WTC11 (cell line): ENCODE measurements at places on chromosomes 13 and 19. TPM values are rescaled to one million over a fixed set of nuclear protein-coding genes. Genes with fewer than 3 reads are reported as not detected.

DNA sequence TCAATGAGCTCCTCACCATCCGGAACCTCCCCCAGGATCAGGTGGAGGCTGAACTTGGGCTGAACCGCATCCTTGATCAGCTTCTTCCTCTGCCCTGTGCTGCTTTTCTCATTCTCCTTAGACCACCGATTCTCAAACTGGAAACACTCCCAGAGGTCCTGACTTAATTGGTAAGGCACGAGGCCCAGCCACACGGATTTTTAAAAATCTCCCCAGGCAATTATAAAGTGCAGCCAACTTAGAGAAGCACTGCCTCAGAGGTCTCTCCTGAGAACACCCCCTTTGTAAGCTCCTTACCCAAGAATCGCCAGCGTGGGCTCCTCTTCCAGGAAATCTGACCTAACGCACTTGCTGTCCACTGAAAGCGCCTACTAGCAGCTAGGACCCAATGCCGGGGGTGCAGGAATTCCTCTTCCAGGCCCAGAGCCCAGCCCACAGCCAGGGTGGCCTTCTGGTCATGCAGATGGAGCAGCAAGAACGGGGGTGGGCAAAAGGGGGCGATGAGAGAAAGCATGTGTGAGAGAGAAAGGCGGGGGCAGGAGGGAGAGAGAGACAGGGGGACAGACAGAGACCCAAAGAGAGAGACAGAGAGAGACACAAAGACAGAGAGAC, 66.9 kb upstream of the CACNA1A start:
- H3K27me3 ChIP-seq: peaks cover 10% of the 10 kb centered on the region
- peak; percentile 41 for DNase-seq

DNA sequence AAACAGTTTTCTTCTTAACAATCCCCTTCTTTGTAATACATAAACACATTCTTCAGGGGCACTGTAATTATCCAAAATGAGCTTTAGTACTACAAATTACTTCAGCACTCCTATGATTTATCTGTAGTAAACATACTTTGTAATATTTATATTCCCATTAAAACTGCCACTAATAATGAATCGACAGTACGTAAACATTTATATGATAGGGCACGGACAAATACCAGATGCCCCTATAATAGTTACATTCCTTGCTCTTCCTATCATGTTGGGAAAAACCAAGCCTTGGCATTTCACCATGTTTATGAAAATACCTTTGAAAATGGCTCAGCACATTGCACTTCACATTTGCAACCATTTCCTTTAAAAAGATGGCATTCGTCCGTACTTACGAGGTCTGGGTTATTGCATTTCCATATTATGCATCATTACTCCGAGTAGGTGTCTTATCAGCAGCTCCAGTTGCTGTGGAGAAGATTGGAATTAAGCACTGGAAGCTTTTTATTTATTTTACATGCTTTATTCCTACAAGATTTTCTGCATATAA, 1043.4 kb downstream of the DIAPH3 start:
- H3K4me1 ChIP-seq: no peaks in the 10 kb centered on the region
- no peak overlapping the region for H3K27ac ChIP-seq
- no peak overlapping the region for H3K4me3 ChIP-seq
- no peaks in the 10 kb centered on the region; the same call in 1 of the 2 replicates for H3K27me3 ChIP-seq
- no peaks in the 10 kb centered on the region for H3K36me3 ChIP-seq

DNA sequence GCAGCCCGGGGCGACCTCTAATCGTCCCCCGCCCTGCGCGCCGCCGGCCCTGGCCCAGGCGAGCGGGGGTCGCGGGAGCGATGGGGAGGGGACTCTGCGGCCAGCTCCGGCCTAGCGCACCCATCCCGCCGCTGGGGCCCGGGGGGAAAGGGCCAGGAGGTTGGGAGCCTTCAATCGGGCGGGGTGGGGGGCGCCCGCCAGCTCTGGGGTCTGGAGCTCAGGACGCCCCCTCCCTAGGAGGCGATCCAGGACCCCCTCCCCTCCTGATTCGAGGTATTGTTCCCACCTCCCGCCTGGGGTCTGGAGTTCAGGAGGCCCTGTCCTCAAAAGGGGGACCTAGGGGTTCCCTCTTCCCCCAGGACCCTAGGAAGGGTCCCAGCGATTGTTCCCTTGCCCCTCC, 430 bp downstream of the ZNF358 start:
- peaks cover 14% of the 10 kb centered on the region for H3K27me3 ChIP-seq
- no peak for DNase-seq
- H3K27ac ChIP-seq: no peak overlapping the region
- no peaks in the 10 kb centered on the region for H3K36me3 ChIP-seq

DNA sequence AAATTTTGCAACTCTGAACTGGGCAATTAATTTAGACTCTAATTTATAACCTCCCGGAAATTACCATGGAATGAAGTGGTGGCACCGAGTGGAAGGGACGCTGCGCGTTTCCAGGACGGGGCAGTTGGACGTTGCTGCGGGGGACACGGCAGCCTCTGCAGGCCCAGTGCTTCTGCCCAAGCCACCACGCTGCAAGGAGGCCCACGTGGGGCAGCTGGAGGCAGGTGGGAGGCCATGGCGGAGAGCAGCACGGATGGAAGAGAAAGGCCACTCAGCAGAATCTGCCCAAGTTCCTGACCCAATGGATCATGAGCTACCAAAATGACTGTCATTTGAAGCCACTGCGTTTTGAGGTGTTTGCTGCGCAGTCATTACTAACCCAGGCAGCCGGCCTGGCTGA, 11.2 kb upstream of the ADPRHL1 start:
- H3K27ac ChIP-seq: no peak overlapping the region
- H3K27me3 ChIP-seq: no peaks in the 10 kb centered on the region
- no peak for DNase-seq
- H3K36me3 ChIP-seq: peaks cover 54% of the 10 kb centered on the region

DNA sequence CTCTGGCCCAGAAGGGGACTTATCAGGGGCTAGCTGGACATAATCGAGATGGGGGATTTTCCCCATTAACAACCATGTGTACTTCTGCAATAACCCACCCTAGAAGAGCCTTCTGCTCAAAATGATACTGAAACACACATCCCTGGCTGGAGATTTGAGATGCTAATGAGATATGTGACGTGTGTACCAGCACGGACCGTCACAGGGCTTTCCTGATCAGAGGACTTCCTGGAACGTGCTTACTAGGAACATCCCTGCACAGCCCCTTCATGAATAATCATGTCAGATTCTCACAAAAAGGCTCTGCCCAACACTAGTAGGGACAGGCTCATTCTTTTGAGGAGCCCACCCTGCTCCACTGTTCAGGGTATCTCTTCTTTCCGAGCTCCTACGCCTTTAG, 6.5 kb upstream of the ERVV-1 start:
- no peak overlapping the region for H3K4me3 ChIP-seq
- no peaks in the 10 kb centered on the region for H3K36me3 ChIP-seq
- H3K27me3 ChIP-seq: peaks cover 19% of the 10 kb centered on the region
- peaks cover 15% of the 10 kb centered on the region for H3K4me1 ChIP-seq

- H3K27me3 ChIP-seq: peaks cover 7% of the 10 kb centered on the region; the same call in 1 of the 2 replicates
- peak; percentile 92 for DNase-seq
- H3K36me3 ChIP-seq: peaks cover 30% of the 10 kb centered on the region
Observed at GRCh38 chr13:52128714-52129700, at the start of gene NEK5. TSS of gene NEK5 (minus strand) at chr13:52129073. CDS start at chr13:52127482, 1,591 bp downstream.

DNA sequence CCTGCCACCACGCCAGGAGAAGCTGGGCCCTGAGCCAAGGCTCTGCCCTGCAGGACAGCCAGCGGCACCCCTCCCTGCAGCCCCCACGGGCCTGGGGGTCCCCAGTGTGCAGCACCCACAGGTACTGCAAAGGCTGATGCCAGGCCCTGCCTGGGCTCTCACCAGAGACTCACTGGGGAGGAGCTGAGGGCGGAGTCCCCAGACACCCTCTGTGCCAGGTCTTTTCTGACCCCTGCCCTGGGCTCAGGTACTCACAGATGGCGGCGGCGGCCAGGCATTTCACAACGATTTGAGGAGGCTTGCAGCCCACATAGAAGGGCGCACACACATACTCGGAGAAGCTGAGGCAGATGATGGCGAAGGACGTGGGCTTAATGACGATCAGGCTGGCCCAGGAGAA, 5.7 kb downstream of the SLC7A9 start:
- H3K4me1 ChIP-seq: 0 out of 2 replicates have a peak, but pooled peaks cover 2% of the 10 kb centered on the region
- H3K4me3 ChIP-seq: no peak overlapping the region
- H3K27ac ChIP-seq: no peak overlapping the region
- H3K36me3 ChIP-seq: no peaks in the 10 kb centered on the region
- no peak for DNase-seq

GRCh38 chr13:40109351-40109844, 453.9 kb downstream of the COG6 start:
- no peak for DNase-seq
- H3K27ac ChIP-seq: no peak overlapping the region
- H3K36me3 ChIP-seq: no peaks in the 10 kb centered on the region
- H3K27me3 ChIP-seq: no peaks in the 10 kb centered on the region
- no peak overlapping the region for H3K4me3 ChIP-seq

DNA sequence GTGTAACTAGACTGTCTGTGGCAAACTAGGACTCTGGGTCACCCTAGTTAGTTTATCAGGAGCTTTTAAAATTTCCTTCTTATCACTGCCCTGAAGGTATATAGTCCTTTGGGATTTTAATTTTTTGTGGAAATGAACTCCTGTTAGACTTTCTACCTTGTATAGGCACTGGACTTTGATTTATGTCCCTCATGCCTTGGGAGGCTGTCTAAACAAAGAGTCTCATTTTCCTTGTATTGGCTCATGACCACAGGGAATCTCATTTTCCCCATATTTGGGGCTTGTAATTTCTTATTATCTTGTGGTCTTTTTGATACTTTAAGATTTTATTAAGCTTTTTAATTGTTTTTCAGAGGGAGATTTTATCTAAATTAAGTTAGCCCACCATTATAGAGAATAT, 21.4 kb downstream of the KCTD4 start:
- no peaks in the 10 kb centered on the region for H3K4me1 ChIP-seq
- DNase-seq: no peak
- no peaks in the 10 kb centered on the region for H3K36me3 ChIP-seq
- no peak overlapping the region for H3K27ac ChIP-seq

DNA sequence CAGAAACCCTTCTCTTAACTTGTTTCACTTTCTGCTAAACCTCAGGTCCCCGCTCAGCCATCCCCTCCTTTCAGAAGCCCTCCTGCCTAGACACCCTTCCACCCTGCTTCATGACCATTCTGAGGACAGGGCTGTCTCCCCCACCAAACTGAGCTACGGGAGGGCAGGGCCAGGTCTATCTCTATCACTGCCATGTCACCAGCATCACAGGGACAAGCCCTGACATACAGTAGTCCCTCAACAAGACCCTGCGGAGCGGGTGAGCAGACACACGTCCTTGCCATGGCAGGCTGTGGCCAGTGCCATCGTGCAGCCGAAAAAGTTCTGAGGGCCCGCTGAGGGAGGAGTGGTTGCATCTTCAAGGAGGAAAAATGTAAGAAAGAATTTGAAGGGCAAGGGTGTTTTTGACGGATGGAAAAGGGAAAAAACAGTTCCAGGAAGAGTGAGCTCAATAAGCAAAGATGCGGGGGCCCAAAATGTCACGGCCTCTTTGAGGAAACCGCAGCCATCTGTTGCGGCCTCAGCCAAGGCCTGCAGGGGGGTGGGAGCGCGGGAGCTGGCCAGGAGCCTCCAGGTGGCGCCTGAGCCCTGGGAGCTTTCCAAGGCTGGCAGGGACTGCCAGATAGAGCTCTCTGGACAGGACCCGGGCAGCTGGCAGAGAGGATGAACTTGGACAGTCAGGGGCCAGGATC, 8.1 kb downstream of the PTGIR start:
- H3K36me3 ChIP-seq: no peaks in the 10 kb centered on the region
- no peak overlapping the region for H3K4me3 ChIP-seq
- peak; percentile 82 for DNase-seq
- peaks cover 14% of the 10 kb centered on the region for H3K4me1 ChIP-seq
- H3K27me3 ChIP-seq: peaks cover 3% of the 10 kb centered on the region; the same call in 1 of the 2 replicates

GRCh38 chr19:49409441-49410029, 13.7 kb downstream of the PTH2 start:
- H3K27me3 ChIP-seq: peaks cover 15% of the 10 kb centered on the region; the same call in 1 of the 2 replicates
- H3K4me1 ChIP-seq: peaks cover 30% of the 10 kb centered on the region
- H3K4me3 ChIP-seq: no peak overlapping the region
- no peak overlapping the region for H3K27ac ChIP-seq
- no peak for DNase-seq

DNA sequence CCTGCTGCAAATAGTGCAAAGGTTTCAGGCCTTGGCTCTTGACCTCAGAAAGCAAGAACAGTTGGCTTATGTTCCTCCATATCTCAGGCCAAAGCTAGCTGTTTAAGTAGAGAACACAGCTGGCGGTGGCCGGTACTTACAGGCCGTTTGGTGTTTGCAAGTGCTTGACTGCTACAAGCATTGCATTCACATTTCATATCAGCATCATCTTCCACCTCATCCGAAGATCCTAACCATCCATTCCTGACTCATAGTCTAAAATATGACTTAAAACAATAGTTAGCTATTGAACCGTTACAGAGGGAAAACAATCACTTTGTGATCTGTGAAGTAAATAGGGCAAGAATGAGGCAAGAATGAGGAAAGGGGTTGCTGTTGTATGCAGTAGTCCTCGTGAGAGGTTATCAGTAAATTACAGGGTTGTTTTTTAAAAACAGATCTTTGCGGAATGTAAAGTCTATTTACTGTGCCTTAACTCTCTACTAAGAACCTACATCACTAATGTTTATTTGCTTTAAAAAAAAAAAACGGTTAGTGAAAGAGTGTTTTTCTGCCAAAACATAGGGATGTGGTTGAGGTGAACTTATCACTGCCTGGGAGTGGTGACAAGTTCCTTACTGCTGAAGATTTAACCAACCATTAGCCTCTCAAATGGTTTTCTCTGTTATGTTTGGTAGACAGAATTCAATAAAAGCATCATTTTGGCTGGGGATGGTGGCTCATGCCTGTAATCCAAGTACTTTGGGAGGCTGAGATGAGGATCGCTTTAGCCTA, 21.6 kb upstream of the WDR88 start:
- DNase-seq: no peak
- no peaks in the 10 kb centered on the region for H3K27me3 ChIP-seq
- H3K27ac ChIP-seq: no peak overlapping the region
- no peak overlapping the region for H3K4me3 ChIP-seq

DNA sequence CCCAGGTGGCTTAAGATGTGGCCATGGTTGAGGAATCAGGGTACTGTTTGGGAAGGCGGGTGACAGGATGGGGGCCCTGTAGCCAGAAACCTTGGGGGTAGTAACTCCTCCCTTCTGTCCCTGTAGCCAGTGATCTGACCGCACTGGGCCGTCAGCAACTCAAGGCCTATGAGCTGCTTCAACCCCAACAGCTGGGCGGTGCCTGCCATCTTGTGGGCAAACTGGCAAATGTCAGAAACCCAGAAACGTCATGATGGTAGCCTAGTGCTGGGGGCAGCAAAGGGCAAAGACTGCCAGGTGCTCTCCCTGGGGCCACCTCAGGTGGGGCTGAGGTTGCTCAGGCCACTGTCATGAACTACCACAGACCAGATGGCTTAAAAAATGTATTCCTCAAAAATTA, 3.5 kb downstream of the COPE start:
- H3K36me3 ChIP-seq: peaks cover 14% of the 10 kb centered on the region
- H3K4me3 ChIP-seq: peak overlapping the region; percentile 40; the same call in 1 of the 2 replicates
- no peak overlapping the region for H3K27ac ChIP-seq
- H3K27me3 ChIP-seq: no peaks in the 10 kb centered on the region; the same call in 1 of the 2 replicates
- peaks cover 10% of the 10 kb centered on the region for H3K4me1 ChIP-seq

The DAND5 gene
- 0.18 to 0.23 TPM (median 0.22 TPM) in 3 replicates for total RNA-seq

The CEACAM16 gene
- not detected in 3 replicates for total RNA-seq

The C19orf25 gene
- 56.5 to 65.7 TPM (median 60.4 TPM) in 3 replicates for total RNA-seq

The CYP4F8 gene
- not detected in 3 replicates for total RNA-seq

The RAB20 gene
- total RNA-seq: 14.3 to 19.0 TPM (median 18.6 TPM) in 3 replicates

The CCDC70 gene
- not detected in 3 replicates for total RNA-seq

The PTPRH gene
- total RNA-seq: 0.41 to 0.63 TPM (median 0.44 TPM) in 3 replicates
